Activated CD4-positive, alpha-beta T cell treated with anti-CD3 and anti-CD28 coated beads, Interleukin-2, amount 10 ng/mL, durations not matched to agents 24 days and 14 days (primary cell): ENCODE measurements at places on chromosomes 16 and 17. TPM values are rescaled to one million over a fixed set of nuclear protein-coding genes. Genes with fewer than 3 reads are reported as not detected.

GRCh38 chr17:10332515-10332914 lies 40.3 kb downstream of the MYH13 start:
- no peak for DNase-seq
- no peaks in the 10 kb centered on the region for H3K27me3 ChIP-seq
- no peak overlapping the region for H3K4me3 ChIP-seq
- H3K4me1 ChIP-seq, result no peaks in the 10 kb centered on the region
- H3K36me3 ChIP-seq, result no peaks in the 10 kb centered on the region

- peaks cover 39% of the 10 kb centered on the region for H3K4me1 ChIP-seq
- H3K27me3 ChIP-seq, result no peaks in the 10 kb centered on the region
- H3K27ac ChIP-seq, result no peak overlapping the region
- H3K36me3 ChIP-seq, result no peaks in the 10 kb centered on the region
- H3K4me3 ChIP-seq, result no peak overlapping the region
Measured at GRCh38 chr17:50904518-50905459, 38.6 kb upstream of the TOB1 start.

- H3K36me3 ChIP-seq, result no peaks in the 10 kb centered on the region
- DNase-seq, result no peak
- H3K27me3 ChIP-seq, result no peaks in the 10 kb centered on the region
- H3K4me3 ChIP-seq, result no peak overlapping the region
- H3K27ac ChIP-seq, result no peak overlapping the region
- H3K4me1 ChIP-seq, result no peaks in the 10 kb centered on the region
Measured at GRCh38 chr17:33115366-33115765, 123.7 kb downstream of the SPACA3 start.

DNA sequence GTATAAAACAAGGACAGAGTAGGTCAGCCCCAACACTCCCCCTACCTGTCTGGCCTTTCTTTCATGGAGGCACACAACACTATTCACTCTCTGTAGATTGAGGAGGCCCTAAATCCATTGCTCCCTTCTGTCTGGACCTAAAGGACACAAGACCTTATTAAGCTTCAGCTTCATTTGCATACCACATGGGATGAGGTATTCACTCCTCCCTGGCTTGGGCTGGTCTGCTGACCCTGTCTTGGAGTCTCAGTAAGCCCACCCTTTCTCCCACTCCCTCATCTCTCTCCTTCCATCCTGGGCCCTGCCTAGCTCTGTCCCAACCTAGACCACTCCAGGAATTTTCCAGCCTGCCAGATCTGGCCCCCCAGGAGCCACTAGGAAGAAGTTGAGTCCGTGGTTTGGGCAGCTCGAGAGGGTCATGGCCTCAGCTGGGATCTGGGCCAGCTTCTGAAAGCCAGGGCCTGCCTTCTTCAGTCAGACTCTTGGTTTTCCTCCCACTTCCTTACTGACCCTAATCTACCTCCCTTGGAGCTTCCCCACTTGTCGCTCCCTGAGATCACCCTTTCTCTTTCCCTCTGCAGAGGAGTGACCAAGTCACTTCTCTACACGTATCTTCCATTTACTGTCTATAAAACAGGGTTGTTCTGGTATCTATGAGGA lies 6.5 kb upstream of the LLGL1 start:
- no peak overlapping the region for H3K4me3 ChIP-seq
- H3K27ac ChIP-seq, result no peak overlapping the region
- no peaks in the 10 kb centered on the region for H3K4me1 ChIP-seq

DNA sequence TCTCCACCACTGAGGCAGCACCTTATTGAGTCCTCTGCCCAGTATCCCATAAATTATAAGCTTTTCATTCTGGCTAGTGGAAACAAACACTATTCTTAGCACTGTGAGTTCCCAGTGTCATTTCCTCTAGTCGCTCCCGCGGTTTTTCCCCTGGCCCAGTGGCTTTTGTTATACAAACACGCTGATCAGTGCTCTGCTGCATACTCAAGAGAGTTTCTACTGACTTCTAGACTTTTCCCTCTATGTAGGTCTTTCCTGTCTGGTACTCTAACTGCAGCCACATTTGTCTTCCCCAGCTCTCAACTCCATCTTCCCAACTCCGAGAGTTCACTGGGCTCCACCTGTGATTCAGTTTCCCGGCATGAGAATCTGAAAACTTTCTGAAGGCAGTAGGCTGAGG lies 556.6 kb upstream of the SALL1 start:
- DNase-seq, result no peak
- no peaks in the 10 kb centered on the region for H3K36me3 ChIP-seq
- H3K27me3 ChIP-seq, result no peaks in the 10 kb centered on the region

DNA sequence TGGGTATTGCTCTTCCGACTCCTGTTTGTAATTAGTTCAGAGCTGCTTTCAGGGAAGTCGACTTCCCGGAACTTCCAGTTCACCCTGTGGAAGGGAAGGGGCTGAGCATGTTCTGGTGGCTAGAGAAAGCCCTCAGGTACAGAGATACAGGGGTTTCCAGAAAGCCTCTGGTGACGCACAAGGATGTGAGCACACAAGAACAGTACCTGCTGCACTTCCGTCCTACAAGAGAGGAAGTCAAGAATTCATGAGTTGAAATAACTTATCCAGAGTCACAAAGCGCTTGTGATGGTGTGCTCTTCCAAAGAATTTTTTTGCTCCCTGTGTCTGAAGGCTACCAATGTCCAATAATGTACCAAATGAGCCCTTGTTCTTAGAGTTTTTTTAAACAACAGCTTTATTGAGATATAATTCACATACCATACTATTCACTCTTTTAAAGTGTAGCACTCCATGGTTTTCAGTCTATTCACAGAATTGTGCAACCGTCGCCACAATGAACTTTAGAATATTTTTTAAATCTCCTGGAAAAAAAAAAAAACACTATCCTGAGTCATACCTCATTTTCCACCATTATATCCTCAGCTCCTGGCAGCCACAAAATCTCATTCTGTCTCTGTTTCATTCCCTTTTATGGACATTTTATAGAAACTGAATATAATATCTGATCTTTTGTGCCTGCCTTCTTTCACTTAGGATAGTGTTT lies 327.6 kb downstream of the CDH13 start:
- no peak for DNase-seq
- no peak overlapping the region for H3K27ac ChIP-seq
- H3K4me3 ChIP-seq, result no peak overlapping the region
- no peaks in the 10 kb centered on the region for H3K36me3 ChIP-seq
- no peaks in the 10 kb centered on the region for H3K27me3 ChIP-seq

DNA sequence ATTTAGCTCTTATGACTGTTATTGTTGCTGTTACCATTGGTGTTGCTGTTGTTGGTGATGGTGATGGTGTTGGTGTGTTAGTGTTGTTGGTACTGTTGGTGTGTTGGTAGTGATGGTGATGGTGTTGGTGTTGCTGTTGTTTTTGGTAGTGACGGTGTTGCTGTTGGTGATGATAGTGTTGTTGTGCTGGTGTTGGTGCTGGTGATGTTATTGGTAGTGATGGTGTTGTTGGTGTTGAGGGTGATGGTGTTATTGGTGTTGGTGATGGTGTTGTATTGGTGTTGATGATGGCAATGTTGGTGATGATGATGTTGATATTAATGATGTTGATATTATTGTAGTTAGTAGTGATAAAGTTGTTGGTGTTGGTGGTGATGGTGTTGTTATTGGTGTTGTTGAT lies 285.7 kb upstream of the FOXF1 start:
- no peaks in the 10 kb centered on the region for H3K36me3 ChIP-seq
- H3K27ac ChIP-seq, result no peak overlapping the region
- H3K4me1 ChIP-seq, result no peaks in the 10 kb centered on the region
- H3K4me3 ChIP-seq, result no peak overlapping the region
- DNase-seq, result no peak

GRCh38 chr16:20359997-20360396 lies 7.5 kb upstream of the UMOD start:
- H3K36me3 ChIP-seq, result no peaks in the 10 kb centered on the region
- H3K27ac ChIP-seq, result no peak overlapping the region
- no peak overlapping the region for H3K4me3 ChIP-seq
- no peaks in the 10 kb centered on the region for H3K27me3 ChIP-seq
- DNase-seq, result no peak

DNA sequence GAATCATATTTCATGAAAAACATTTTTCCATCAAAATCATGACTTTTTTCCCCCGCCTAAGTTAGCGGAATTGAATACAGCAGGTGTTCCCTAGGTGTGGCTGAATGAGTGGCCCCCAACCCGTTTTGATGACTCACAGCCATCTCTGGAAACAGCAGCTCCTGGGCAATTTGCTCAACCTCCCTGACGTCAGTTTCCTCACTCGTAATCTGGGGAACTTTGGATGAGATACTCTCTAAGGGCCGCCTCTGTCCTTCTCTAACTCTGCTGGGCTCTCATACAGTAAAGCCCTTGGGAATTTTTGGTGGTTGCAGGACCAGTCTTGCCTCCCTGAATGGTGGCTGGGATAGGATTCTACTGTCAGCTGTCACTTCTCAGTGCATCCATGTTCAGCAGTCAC lies 11.6 kb upstream of the NTN1 start:
- no peak overlapping the region for H3K27ac ChIP-seq
- peaks cover 62% of the 10 kb centered on the region for H3K27me3 ChIP-seq
- no peaks in the 10 kb centered on the region for H3K36me3 ChIP-seq
- DNase-seq, result no peak
- no peaks in the 10 kb centered on the region for H3K4me1 ChIP-seq
- H3K4me3 ChIP-seq, result no peak overlapping the region

Gene MAP2K4
- total RNA-seq, result 32.7 and 35.2 TPM in 2 replicates

Gene CETP
- total RNA-seq, result not detected in 2 replicates

Gene TMEM238L
- not detected in 2 replicates for total RNA-seq

Gene TLCD3B
- 1.5 and 1.8 TPM in 2 replicates for total RNA-seq

Gene ST6GALNAC2
- not detected in 2 replicates for total RNA-seq

Gene ABCC12
- not detected in 2 replicates for total RNA-seq
